ENCODE measurements at places on chromosomes 7 and 10.

GRCh38 chr7:1407892-1408291 is 51.4 kb downstream of the MICALL2 start:
- DNase-seq, result no peak

GRCh38 chr10:34235164-34235832 is 579.8 kb downstream of the PARD3 start:
- DNase-seq, result no peak

DNA sequence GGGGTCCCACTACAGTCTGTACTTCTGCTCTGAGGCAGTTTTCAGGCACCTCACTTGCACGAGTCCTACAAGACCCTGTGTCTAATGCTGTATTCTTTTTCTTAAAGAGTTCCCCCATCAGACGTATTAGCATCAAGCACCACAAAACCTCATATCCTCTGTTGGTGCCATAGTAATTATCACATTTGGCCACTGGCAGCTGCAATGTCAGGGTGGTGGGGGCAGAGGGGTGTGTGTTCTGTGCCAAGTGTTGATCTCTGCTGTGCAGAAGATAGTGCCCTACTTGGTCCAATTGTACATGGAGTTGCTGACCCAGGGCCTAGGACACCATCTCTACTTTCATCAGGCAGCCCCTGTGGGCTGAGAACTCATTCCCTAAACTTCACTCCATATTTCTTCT is 20.0 kb upstream of the JAZF1 start:
- no peak for DNase-seq

DNA sequence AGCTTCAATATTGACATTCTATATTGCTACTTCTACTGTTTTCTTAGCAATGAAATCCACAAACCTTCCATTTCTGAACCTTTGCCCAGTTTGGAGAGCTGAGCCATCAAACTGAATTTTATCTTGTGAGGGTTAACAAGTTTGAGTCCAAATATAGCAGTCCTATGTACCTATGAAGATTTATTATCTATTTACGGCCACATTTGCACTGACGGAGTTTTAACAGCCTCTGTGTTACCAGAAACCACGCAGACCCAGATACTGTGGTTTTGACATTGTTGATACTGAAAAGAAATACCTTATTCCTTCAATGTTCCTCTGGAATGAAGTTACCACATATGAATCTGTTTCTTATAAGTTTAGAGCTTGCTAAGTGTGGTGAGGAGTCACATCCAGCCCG is 172.6 kb downstream of the FGFR2 start:
- DNase-seq, result no peak

DNA sequence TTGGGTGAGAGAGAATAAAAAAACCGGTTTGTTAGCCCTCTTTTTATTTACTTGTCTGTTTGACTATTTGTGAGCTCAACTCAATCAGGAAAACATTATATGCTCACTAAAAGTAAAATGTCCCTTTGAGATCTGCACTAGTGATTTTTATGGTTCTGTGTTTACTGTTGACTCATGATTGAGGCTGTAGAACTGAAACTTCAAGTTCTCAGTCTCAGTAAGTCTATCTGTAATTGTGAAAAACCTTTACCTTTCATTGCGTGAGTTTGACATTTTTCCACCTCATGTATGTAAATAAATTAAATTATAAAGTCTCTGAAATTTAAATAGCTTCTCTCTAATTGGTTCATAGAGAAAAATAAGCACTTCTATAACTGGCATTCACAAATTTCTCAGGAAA is 17.0 kb upstream of the CASD1 start:
- DNase-seq, result no peak

- DNase-seq, result no peak
Measured at GRCh38 chr7:104908636-104909035, 105.4 kb upstream of the KMT2E start.

DNA sequence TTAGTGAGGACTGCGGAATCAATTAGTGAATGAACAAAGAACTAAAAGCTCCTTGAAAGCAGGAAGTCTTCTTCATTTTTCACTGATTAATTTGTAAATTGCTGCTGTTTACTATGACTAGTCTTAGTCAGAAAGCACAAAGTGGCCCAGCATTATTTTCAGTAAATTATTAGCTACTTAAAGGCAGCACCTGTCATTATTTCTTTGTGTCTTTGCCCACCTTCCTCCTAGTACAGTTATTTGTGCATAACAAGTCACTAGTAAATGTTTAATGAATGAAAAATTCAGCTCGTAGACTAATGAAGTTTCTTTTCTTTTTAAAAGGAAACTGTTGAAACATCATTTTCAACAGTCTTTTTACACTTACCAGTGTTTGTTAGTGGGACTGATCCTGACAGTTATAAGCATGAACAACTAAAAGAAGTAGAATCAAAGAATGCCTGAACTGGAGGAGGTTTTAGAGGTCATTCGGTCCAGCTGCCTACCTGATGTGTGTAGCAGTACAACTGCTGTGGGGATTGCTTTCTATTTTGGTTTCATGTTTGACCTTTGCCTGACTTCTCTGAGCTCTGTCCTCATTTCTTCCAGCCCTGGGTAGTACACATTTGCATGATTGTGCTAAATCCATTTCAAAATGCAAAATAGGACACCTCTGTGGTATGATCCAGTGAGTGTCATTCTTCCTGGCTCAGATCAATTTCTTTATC is 140.0 kb upstream of the PHYHIPL start:
- DNase-seq, result no peak

DNA sequence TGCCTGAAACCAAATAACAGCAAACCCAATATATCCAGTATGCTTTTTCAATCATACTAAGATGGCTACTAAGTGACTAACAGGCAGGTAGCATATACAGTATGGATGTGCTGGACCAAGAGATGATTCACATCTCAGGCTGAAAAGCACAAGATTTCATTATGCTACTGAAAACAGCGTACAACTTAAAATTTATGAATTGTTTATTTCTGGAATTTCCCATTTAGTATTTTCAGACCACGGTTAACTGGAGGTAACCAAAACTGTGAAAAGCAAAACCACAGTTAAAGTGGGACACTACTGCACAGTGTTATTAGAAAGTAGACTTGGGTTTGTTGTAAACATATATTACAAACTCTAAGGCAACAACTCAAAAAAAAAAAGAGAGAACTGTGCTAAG is 91.5 kb downstream of the KMT2C start:
- no peak for DNase-seq

DNA sequence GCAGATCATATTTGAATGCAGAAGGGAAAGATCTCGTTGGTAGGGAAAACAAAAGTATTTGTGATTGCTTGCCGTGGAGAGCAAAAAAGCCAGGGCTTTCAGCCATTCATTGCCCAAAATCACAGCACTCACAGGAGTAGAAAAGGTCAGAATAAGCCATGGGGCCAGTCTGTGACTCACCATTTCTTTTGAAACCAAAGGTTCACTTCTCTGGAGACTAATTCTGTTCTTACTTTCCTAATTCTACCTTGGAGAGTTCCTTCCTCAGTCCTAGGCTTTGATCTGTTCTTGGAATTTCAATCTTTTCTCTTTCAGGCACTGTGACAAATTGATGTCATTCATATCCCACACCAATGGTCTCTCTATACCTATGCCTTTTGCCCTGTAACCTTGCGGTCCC is 54.1 kb upstream of the FAM180A start:
- no peak for DNase-seq

- no peak for DNase-seq
Measured at GRCh38 chr10:114387784-114388183, 16.5 kb downstream of the AFAP1L2 start.

GRCh38 chr7:85887133-85887532 is 700.3 kb upstream of the SEMA3D start:
- no peak for DNase-seq

DNA sequence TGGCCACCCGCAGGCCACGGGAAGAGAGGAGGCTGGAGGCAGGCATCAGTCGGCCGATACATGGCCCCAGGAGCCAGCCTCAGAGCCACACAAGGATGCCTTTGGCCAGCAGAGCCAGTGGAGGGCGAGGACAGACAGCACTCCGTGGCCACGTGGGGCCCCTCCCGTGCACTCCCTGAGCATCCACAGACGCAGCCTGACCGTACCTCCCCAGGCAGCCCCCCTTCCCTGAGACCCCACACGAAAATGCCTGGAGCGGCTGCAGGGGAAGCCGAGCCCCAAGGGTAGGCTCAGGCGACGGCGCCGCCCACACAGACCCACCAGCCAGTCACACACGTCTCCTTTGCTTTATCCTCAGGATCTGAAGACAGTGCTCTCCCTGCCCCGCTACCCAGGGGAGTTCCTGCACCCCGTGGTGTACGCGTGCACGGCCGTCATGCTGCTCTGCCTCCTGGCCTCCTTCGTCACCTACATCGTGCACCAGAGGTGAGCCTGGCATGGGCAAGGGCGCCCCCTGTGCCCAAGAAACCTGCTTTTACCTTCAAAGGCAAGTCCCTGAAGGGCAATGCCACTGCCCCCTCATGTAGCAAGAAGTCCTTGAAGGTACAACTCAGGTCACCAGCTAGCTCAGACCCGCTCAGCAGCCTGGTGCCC is 9.0 kb downstream of the ADGRA1 start:
- no peak for DNase-seq

DNA sequence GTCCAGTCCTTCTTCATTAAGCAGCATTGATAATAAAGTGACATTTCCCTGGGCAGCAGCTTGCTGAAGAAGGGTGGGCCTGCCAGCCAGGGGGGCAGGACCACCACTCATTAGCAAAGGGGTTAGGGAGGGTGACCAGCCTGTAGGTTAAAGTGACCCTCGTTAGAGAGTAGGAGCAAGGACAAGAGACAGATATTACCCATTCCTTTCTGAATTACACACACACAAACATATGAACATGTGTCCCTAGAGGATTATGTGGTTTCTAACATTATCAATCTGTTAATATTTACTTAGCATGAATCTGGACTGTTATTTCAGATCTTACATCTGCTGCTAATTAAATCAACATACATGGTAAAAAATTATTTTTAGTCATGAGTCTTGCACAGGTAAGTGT is 88.9 kb downstream of the CTTNBP2 start:
- DNase-seq, result no peak

DNA sequence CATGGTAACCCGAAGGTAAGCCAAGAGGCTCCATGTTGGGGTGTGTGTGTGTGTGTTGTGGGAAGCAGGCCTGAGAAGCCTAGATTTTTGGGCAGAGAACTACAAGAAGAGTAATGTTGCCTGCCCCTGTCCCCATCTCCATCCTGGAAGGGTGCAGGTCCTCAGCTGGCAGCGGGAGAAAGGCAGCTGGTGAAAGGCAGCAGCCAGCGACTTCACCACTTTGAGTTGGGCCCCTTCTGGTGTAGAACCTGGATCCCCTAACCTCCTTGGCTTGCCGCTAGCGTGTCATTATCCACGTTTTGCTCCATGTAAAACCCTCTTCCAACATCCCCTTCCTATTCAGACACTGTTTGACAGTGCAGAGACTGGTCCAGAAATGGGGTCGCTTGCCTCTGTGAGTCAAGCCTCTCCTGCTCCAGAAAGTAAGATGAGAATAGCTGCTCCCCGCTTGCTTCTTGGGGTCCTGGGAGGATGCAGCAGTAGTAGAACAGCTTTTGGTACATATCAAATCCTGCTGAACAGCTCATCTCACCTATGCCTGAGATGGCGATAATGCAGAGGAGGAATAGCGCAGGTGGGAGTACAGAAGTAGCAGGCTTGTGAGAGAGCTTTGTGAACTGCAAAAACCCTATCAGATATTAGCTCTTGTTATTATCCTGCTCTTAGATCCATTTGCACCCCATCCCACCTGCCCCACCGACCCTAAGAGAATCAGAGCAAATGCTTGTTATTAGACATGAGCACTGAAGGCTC is 22.1 kb upstream of the CDH23 start:
- no peak for DNase-seq

DNA sequence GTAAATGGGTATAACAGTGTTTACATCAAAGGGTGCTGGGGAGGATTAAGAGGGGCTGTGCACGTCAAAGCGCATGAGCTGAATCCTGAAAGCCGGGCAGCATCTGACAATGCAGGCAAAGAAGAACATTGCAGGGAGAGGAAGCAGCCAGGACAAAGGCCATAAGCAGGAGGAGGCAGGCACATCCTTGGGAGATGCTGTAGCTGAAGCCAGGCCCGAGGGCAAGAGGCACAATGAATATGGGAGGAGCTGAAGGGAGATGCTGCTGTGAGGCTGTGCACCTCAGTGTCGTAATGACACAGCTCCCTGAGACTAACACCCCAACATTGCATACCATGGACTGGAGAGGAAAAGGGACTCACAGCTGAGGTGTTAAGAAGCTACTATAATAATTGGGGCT is 129.2 kb downstream of the BTAF1 start:
- no peak for DNase-seq

DNA sequence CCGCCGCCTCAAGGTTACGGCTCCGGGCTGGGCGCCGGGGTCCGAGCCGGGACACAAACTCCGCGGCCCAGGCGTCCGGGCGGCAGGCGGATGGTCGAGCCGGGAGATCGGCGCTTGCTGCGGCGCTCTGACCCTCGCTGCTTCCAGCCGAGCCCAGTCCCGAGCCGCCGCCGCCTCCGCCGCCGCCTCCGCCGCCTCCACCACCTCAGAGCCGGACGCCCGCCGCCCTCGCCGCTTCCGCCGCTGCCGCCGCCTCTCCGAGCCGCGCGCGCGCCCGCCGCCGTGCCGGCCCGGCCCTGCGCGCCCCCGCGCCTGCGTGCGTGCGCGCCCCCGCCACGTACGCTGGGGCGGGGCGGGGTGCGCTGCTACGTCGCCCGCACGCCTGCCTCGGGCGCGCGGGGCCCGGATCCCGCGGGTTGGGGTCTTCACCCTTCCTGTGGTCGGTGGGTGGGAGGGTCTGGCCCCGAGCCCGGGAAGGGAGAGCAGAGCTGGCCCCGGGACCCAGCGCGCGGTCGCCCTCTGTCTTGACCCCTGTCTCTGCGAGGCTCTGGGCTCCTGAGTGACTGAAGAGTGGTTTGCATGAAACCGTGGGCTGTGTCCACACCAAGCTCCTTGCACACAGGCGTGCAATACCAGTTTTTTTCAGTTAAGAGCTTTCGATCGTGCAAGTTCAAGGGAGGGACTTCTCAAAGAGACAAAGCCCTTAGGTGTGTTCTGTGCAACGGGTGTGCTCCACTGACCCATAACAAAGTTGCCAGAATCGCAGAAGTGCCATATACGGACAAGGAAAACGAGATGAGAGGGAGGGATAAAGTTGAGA is at the start of gene SMURF1:
Gene SMURF1, minus strand, starts transcription at position 256 of the 820 bp plus-strand sequence. CDS start 328 bp downstream, outside the sequence.
- peak; percentile 71 for DNase-seq

- DNase-seq, result no peak
Measured at GRCh38 chr10:2038036-2038435, 300.7 kb upstream of the ADARB2 start.

- DNase-seq, result no peak
Measured at GRCh38 chr7:148245381-148245780, 345.2 kb upstream of the C7orf33 start.
